SHP77 (cell line): ENCODE measurements at places on chromosomes 6 and 20.

- no peak for DNase-seq
Observed at GRCh38 chr6:159107451-159108260, 61.5 kb upstream of the FNDC1 start.

GRCh38 chr20:62374331-62375152 lies 7.4 kb upstream of the LAMA5 start:
- DNase-seq: peak; percentile 73

- no peak for DNase-seq
Observed at GRCh38 chr6:139109558-139109957, 25.3 kb upstream of the HECA start.

DNA sequence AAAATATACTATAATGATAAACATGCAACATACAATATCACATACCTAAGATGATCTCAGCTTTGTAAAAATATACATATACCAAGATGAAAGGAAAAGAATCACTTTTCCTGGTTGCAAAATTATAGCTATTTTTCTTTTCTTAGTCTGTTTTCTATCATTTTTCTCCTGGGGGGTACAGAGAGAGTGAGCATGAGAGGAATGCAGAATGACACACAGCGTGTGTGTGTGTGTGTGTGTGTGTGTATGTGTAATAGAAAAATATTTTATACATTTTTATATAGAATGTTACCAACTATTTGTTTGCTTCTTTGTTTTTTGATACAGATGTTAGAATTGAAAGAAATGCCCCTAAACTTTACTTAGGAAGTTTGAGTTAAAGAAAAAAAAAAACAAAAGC lies 64.3 kb downstream of the FAM83B start:
- no peak for DNase-seq
